ENCODE measurements at places on chromosomes 2 and 18. TPM values are rescaled to one million over a fixed set of nuclear protein-coding genes. Genes with fewer than 3 reads are reported as not detected.

The CCL20 gene
- 4.7 TPM for total RNA-seq

The FBXO15 gene
- 1.1 TPM for total RNA-seq

The RBKS gene
- 2.8 TPM for total RNA-seq

The SNTG2 gene
- 0.13 TPM for total RNA-seq

The SLC30A3 gene
- total RNA-seq: 0.45 TPM

The MYCN gene
- total RNA-seq: not detected

The SLC9A2 gene
- not detected for total RNA-seq

The ZBTB7C gene
- 0.81 TPM for total RNA-seq

The CHRNG gene
- total RNA-seq: not detected

The MEIS1 gene
- not detected for total RNA-seq

The DOK6 gene
- total RNA-seq: not detected

The EGR4 gene
- not detected for total RNA-seq

The CYP1B1 gene
- 17.1 TPM for total RNA-seq

The CD28 gene
- total RNA-seq: 194 TPM
